ENCODE measurements at places on chromosomes 4 and X.

- DNase-seq = no peak
Measured at GRCh38 chr4:112858751-112859150, 190.7 kb upstream of the ANK2 start.

- peak; percentile 28 for DNase-seq
Measured at GRCh38 chr4:2261110-2261852, 628 bp downstream of the MXD4 start.

GRCh38 chrX:49956313-49956712, 33.9 kb downstream of the CLCN5 start:
- DNase-seq = no peak

- DNase-seq = peak; percentile 66
Measured at GRCh38 chr4:185183622-185184281, 20.0 kb downstream of the CFAP97 start.

DNA sequence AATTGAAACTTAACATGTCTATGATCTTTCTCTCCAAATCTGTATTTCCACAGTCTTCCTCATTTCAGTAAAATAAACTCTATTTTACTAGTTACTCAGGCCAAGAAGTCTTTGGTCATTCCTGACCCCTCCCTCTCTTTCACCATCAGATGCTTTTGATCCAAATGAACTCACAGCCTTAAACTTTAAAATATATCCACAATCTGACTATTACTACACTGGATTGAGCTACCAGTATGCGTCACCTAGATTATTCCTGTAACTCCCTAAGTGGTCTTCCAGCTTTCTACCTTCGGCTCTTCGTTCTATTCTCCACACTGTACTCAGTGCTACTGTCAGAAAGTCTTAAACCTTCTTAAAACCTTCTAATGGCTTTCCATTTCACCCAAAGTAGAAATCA, 195.1 kb downstream of the FBXW7 start:
- DNase-seq = no peak

DNA sequence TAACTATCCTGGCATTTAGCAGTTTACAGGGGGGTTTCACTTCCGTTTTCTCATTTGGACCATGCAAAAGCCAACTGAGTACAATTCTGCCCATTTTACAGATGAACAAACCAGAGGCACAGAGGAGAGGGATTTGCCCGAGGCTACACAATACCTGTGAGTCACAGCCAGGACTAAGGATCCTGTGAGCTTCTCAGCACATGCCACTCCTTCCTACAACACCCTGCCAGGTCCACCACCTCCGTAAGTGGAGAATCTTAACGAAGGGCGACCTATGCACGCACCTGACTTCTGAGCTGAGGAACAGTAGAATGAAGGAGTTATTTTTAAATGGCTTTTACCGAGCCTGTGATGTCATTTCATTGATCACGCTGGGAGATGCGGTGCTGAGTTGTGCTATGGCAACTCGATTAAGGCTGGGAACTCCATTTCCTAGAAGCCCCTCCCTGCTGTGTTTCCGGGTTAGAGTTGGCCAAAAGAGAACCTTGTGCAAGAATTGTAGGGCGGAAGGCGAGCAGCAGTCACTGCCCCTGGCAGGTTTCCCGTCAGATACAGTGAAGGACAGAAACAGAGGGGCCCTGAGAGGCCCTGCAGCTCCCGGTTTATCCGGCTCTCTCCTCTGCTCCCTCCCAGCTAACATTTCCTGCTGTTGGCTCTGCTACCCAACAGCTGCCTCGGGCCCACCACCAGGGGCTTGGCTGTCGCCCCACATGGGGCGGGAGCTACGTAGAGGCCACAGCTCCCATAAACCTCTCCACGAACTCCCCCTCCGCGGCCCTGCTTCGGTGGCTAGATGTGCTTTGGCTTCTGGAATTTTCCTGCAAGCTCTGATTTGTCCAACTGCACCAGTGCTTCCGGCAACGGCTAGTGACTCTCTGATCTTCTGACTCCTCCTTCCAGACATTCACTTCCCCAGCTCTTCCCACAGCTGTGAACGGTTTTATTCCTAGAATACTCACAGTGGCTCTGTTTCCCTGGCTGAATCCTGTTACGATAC, 75.1 kb upstream of the USP9X start:
- DNase-seq = peak; percentile 1

DNA sequence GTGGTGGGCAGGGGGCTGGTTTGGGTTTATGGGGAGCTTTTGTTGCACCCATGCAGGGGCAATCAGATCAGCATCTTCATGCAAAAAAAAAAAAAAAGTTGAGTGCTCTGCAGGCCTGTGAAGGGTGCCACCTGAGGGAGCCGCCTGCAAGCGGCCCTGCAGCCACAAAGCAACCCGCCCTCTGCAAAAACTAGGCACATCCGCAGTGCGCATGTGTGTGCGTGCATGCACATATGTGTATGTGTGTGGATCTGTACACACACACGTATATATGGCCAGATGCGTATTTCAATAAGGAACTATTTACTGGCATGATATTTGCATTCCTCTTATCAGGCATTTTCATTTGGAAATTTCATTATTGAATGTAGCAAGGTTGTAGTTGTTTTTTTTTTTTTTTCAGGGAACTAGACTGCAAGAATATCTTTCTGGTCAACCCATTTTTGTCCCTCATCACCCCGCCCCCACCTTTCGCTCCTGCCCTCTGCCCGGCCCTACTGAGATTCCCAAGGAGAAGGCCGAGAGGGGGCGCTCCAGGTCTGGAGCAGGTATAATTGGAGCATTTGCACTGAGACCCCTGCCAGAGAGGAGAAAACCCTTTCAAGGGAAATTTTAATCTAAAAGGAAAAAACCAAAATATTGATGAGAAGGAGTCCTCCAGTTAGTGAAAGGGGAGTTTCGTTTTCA, 18.1 kb downstream of the CCNQ start:
- no peak for DNase-seq

- DNase-seq = peak; percentile 5
Measured at GRCh38 chr4:168923526-168924194, 86.4 kb downstream of the CBR4 start.

- DNase-seq = no peak
Measured at GRCh38 chr4:7180938-7181337, 11.4 kb upstream of the SORCS2 start.

DNA sequence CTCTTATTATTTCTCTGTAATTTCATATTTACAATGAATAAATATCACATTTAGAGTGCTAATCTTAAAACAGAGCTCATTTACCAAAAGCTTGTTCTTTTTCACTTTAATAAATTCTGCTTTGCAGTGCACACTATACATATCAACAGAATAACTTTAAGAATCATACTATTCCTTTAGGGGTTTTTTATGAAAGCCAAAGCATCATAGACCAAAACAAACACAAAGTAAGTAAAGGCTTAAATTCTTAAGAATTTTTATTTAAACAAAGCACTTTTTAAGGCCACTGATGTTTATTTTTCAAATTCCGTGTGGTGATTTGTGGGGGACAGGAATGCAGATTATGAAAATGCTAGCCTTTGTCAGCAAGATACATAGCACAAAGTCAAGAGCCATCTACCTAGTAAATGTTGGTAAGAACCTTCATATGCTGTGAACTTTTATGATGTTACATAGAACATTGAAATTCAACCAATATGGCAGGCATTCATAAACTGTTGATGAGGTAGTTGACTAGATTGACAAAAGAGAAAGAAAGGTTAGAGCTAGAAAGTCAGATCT, 17.8 kb downstream of the TIGD2 start:
- DNase-seq = no peak

DNA sequence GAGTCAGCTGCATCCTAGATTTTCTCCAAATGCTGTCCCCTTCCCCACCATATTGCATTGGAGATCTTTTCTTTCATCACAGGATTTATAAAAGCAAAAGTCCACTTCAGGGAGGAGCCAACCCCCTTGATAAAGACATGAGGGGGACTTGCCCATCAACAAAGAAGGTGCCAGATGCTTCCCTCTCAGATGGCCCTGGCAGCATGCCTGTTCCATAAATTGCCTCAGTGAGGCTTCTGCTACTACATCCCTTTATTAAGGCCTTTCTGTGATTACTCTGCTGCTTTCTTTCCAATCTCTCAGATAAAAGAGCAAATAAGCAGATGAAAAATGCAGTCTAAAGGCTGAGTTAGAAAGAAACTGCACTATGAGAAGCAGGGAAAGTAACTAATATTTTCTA, 511.6 kb downstream of the PACRGL start:
- no peak for DNase-seq

DNA sequence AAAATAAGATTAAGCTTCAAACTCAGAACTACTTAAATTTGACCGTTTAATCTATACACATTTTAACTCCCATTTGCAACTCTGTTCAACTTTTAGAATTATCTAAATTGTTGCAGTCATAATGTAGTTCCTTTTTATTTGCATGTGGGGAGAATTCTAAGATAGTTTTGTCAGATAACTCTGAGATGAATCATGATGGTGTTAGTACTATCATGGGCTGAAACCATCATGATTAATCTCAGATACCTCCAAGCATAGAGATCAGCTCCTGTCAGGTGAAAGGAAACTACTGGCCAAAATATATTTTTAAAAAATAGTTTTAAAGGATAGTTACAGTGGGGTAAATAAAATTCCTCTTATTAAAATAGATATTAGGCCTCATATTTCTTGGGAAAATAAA, 39.0 kb downstream of the FBXO8 start:
- no peak for DNase-seq

DNA sequence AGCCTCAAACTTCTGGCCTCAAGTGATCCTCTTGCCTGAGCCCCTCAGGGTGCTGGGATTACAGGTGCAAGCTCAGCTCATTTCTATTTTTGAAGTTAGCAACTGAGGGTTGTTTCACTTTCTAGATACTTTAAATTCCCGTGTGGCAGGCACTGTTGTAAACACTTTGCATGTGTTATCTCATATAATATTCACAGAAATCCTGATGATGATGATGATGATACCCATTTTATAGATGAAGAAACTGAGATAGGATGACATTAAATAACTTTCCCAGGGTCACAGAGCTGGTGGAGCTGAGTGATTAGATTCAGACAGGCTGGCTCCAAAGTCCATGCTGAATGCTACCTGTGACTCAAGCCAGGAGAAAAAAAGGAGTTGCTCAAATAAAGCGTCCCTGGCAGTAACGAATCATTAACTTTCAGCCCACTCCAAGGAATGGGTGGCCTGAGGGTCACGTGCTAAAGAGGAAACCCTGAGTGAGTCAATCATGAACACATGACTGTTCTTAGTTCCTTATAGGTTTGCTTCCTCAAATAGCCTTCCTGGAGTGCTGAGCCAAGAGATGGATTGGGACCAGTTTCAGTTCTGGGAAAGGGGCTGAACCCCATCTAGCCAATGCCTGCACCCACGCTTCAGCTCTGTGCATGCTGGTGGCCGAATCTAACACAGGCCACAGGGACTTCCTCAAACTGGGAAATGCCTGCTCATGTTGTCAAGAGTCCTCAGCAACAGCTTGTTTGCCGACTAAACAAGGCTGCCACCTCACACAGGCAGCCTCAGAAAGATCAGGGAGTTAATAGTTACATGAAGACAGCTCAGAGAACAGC, 52.8 kb downstream of the RBM47 start:
- no peak for DNase-seq

DNA sequence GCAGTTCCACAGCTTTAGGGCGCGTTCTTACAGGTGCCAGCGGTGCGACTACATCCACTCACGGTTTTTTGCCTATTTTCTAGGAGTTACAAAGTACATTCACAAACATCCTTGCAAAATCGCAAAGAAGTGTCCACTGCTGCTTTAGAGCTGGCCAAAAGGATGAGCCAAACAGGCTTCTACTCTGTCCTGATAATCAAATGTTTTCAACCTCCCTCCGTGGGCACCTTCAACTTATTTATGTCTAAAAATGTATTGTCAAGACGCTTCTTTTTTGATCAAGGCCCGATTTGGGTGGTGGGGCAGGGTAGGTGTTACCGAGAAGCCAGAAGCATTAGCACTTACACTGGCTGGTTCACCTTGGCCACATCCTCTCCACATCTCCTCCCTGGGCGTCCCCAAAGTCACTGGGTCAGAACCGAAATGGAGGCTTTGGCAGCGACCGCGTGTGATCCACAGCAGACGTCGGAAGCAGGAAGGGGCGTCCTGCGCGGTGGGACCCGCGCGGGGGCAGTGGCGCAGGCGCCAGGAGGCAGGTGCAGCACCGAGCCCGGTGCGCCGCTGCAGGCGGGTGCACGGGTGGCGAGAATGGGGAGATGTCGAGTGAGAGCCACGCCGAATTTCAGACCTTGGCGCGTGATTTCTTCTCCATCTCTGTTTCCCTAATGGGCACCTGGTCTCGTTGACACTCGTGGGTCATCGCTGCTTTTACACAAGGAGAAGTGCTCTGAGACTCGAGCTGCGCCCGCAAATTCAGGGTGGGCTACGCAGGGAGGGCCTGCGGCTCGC, 16.9 kb downstream of the NKX3-2 start:
- no peak for DNase-seq

GRCh38 chrX:45621376-45622041, 420.8 kb upstream of the DIPK2B start:
- DNase-seq = no peak

DNA sequence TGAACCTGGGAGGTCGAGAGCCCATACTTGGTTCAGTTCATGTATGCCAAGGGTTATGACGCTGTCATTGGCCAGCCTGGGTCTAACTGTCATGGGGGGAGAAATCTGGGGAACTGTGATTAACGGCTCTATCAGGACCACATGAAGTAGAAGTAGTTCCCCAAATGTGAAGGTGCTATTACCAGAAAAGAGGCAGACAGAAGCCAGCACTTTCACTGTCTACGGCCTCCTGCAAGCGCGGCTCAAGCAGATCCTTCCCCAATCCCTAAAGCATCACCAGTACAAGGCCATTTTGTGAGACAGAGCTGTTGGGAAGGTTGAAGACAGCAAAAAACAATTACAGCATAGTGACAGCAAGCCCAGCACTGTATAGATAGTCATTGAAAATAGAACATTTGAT, 37.5 kb downstream of the HOPX start:
- no peak for DNase-seq

DNA sequence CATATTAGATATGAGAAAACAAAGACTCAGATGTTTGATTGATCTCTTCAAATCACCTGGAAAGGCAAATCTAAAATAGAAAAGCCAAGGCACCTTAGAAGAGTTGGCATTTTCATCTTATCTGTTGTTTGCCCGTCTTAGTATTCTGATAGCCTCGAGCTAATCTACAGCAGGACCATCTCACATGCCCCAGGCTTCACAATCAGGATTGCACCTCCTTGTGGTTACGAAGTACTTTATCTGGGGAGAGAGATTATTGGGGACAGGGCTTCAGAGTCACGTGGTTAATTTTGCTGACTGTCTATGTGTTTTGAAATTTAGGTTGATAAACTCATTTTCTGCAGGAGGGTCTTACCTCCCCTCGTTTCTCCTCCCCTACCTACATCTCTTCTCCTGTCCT, 313.1 kb upstream of the ANXA10 start:
- no peak for DNase-seq

DNA sequence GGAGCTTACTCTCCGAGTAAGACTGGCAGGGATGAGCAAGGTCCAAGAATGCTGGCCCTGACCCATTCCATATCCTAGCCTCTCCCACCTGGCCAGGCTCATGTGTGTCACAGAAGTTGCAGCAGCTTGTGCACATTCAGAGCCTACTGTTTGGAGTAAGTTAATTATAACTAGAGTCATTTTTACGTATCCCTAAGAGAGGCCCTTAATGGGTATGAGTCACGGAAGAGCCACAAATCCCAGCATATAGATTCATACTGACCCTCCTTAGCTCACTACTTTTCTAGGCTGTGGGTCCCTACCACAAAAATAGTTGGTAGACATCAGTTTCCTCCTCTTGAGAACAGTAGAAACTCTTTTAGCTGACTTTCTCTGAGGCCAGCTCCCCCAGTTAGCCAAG, 118.3 kb upstream of the FRG1 start:
- no peak for DNase-seq

- DNase-seq = no peak
Measured at GRCh38 chrX:51876441-51876840, 17.0 kb upstream of the MAGED1 start.

GRCh38 chr4:38068107-38068506, 107.9 kb downstream of the PTTG2 start:
- DNase-seq = no peak

GRCh38 chr4:89829470-89830138, 7.4 kb downstream of the SNCA start:
- DNase-seq = no peak

Data from effector CD8-positive, alpha-beta T cell (primary cell).